ENCODE measurements at places on chromosomes 7 and 10.

DNA sequence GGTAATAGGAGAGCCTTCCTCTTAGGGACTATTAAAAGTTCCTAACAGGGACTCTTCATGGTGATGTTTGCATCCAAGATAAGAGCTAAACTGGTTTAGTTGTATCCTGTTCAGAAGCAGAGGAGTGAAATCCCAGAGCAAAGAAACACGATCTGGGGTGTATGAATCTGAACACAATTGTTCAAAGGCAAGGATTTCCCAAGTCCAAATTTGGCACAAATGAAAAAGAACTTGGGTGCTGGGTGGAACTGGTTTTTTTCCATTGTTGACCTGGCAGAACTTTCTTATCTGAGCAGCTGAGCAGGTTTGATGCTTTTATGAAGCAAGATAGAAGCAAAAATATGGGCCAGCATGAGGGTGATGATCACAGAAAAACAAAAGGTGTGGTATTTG lies 6.0 kb downstream of the AGFG2 start:
- no peak for DNase-seq

GRCh38 chr10:91603931-91604331 lies 28.9 kb downstream of the PPP1R3C start:
- DNase-seq = no peak

DNA sequence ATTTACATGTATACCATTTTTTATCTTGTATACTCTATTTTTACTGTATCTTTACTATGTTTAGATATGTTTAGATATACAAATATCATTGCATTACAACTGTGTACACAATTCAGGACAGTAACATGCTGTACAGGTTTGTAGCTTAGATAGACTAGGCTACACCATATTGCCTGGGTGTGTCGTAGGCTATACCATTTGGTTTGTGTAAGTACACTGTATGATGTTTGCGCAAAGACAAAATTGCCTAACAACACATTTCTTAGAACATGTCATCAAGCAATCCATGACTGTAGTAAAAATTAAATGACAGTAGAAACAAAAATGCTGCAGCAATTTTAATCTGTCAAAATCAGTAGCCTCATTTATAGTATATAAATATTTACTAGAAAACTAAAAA lies 812.2 kb downstream of the GRM8 start:
- no peak for DNase-seq

DNA sequence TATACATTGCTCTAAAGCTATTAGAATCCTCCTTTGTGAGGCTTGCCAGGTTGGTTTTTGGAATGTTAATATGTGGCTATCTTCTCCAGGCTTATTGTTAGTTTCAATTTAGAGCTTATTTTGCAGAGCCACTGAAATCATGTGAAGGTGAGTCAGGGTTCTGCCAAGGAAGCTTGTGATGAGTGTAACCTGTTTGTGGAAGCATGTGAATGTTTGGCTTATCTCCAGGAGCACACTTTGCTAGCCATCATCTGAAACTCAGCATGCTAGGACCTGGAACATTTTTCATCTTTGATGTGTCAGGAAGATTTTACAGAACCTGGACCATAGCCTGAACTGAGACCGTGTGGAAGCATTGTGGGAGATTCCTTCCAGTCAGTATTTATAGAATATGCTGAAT lies 197.3 kb downstream of the PPP1R9A start:
- DNase-seq = no peak

DNA sequence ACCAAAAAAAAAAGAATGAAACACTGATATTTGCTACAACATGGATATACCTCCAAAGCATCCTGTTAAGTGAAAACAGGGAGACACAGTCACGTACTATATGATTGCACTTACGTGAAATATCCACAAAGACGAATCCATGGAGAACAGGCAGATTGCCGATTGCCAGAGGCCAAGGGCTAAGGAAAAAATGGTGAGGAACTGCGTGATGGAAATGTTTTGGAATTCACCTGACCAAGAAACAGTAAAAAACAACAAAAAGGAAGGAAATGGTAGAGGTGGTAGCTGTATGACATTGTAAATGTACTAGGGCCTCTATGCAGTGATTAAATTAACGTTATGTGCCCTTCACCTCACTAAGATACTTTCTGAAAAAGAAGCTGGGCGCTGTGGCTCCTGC lies 44.1 kb upstream of the GTF2IRD1 start:
- DNase-seq = no peak

- DNase-seq = no peak
Measured at GRCh38 chr10:32357056-32357735, 10.2 kb upstream of the EPC1 start.

DNA sequence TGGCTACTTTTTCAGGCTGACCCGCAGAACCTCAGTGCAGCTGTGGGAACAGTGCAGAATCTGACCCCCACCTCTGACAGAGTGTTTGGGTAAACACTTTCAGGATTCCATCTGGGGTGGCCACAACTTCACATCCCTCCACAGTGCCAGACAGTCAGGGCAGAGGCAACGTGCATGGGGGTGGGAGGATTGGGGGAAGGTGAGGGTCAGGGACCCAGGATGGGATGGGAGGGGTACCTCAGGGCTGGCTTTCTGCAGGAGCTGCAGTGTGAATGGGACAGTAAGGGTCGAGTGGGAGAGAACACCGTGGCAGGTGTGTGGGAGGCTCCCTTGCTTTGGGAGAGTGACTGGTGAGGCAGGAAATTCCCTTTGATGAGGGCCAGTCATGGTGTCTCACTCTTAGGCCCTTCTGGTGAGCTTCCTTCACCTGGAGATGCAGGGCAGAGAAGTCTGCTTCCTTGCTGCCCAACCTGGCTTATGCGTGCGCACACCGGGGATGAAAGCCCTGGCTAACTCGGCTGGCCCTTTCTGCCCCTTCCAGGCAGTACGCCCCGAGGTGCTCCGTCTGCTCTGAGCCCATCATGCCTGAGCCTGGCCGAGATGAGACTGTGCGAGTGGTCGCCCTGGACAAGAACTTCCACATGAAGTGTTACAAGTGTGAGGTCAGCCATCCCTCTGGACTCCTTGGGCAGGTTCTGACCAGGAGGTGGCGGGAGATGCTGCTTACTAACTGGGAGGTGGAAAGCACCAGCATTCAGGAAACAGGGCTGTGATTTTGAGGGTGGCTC lies 8.4 kb downstream of the ZYX start:
- no peak for DNase-seq

- DNase-seq = no peak
Measured at GRCh38 chr10:79936625-79937615, 12.0 kb downstream of the SFTPD start.

DNA sequence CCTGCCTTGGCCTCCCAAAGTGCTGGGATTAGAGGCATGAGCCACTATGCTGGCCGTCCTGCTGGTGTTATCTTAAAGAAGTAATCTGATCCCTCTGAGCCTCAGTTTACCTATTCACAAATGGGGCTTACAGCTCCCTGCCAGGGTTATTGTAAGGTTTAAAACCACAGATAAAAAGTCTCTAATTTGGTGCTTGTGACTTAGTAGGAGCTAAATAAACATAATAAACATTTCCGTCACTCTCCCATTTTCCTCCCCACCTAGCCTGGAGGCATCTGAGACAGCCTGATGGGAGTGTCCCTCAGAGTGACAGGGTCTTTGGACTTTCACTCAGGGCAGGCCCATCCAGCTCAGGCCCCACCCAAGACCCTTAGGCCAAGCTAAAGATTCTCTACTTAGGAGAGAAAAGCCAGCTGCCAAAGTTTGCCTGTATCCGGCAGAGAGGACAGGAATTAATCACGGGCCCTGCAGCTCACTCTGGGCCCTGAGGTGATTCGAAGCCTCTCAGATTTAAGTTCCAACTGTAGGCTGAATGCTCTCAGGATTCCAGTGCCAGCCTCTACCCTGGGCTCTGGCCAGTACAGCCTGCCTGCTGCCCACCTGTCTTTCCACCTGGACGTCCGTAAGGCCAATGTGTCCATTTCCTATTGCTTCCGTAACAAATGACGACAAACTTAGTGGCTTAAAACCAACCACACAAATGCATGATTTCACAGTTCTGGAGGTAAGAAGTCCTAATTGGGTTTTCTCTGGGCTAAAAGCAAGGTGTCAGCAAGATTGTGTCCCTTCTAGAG lies 21.8 kb upstream of the DUSP5 start:
- DNase-seq = no peak

DNA sequence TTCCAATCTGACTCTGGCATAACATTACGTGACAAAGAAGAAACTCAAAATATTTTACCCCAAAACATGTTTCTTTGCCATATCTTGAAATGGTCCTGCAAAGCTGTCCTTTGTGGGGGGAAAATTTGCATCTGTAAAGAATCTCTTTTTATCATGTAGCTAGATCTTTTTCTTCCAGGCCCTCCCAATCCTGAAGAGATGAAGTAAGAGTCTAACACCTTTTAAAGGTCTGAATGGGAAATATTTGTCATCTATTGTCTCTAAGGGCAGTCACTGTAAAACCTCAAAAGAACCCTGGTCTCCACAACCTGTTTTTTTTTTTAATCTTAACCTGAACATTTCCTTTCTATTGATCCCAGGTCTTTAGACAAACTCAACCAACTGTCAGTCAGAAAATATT lies 8.6 kb downstream of the OR2AE1 start:
- no peak for DNase-seq

DNA sequence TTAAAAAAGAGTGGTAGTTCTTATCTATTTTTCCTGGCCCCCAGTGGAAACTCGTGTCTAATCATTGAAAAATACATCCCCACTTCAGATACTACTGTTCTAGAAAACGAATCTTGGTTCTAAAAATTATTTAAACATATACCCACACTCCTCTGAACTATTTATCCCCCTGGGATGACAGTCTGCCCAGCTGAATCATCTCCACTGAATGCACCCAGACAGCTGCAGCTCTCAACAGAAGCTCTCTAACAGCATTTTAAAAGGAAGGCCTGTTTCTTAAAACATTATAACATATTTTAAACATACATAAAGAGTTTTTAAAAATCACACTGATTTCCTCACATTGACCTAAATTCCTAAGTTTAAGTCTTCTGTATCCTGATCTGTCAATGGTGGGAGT lies 544.6 kb upstream of the PHF14 start:
- no peak for DNase-seq

DNA sequence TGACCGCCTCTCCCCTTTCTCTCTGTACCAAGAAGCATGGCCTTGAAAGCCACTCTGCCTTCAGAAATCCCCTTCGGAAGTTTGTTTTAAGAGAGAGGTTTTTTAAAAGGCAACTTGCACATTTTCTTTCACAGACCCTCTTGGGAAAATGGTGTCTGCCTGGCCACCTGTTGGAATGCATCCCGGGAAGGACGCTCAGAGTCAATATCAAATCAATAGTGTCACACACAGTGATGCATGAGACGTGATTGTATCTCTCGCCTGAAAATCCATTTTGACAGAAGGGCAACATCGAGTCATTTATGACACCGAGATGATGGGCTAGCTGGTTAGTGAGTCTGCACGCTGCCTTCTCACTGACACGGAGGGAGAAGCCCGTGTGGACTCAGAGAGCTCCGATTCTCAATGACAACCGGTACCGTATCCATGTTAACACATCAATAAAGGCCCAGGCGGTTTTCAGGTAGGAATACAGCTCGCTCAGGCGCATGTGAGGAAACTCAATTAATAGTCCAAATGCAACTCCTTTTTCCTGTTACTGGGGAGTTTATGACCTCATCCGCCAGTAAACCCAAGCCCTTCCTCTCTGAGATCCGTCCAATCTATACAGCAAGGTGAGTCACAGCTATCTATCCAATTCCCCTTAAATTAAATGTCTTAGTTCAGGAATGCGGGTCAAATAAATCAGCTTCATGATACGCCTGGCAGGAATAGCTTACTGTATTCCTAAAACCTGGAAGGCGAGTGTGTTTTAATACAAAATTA lies 621.5 kb upstream of the MKI67 start:
- DNase-seq = no peak

GRCh38 chr7:158530800-158531609 lies 56.6 kb downstream of the PTPRN2 start:
- no peak for DNase-seq

DNA sequence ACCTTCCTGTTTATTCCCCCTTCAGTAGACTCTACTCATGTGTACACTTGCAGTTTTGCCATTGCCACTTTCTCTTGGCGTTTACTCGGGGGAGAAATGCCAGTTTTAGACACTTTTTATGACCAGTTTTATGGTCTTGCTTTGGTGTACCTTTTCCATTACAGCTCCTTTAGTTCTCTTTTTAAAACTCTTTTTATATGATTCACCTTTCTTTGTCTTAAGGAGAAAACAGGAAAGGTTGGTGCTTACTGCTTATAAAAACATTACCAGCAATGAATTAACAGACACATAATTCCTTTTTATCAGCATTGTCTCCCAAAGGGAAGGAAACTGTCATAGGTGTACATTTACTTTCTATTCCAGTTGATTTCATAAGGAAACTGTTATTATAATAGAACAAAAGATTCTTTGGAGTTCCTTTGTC lies 11.9 kb downstream of the TSPAN13 start:
- no peak for DNase-seq

DNA sequence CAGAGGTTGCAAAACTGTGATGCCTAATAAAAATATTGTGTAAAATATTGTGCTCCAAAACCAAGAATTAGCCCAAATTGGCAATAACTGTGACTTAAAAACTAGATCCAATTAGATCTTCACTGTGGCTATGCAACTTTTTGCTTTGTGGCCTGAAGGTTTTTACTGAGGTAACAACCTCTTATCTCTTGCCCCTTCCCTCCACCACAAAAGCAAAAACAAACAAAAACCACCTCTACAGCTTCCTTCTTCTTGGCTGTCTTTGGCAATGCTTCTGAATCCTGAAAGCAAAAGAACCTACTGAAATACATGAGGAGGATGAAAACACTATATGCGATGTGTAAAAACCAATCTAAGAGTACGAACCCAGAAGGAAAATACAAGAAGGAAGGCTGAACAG lies 226.7 kb upstream of the MBL2 start:
- DNase-seq = no peak

GRCh38 chr7:24980534-24981170 lies 674 bp upstream of the OSBPL3 start:
- no peak for DNase-seq

DNA sequence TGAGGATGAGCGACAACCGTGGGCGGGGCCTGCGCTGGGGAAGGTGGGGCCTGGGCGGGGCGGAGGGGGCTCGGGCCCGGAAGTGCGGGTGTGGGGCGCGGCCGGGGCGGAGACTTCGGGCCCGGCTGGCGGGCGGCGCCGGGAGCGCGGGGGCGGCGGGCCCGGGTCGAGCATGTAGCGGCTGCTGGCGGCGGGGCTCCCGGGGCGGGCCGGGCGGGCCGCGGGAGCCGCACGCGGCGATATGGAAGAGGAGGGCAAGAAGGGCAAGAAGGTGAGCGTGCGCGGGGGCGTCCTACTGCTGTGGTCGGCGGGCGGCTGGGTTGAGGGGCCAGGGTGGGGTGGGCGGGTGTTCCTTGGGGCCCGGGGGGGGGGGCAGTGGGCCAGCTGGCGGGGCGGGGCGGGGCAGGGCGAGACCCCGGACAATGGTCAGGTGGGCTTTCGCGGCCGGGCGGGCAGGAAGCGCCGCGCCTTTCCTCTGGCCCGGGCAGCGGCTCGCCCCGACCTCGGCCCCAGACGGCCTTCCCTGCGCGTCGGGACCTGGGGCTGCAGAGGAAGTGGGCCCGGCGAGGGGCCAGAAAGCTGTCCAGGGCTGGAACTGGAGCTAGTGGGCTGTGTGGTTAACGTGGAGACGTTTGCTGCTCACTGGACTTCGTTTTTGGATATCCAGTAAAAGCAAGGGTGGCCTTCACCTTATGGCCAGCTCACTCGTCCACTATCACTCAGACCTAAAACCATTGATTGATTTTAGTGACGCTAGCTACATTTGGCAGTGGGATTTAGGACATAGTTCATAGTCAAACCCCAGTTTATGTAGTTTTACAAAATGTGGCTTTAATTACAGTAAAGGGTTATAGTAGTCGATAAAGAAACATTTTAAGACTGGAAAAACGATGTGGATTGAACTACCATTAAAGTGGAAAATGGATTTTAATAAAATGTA lies at the start of gene CCM2:
TSS of gene CCM2 (plus strand) at position 109 of the 940 bp plus-strand sequence. CDS start at position 242, 133 bp downstream.
- peak; percentile 56 for DNase-seq

All from HTR-8/SVneo (cell line).